ENCODE measurements at places on chromosomes 3 and 15.

GRCh38 chr15:49223536-49224274, 53.7 kb downstream of the GALK2 start:
- no peak for DNase-seq

DNA sequence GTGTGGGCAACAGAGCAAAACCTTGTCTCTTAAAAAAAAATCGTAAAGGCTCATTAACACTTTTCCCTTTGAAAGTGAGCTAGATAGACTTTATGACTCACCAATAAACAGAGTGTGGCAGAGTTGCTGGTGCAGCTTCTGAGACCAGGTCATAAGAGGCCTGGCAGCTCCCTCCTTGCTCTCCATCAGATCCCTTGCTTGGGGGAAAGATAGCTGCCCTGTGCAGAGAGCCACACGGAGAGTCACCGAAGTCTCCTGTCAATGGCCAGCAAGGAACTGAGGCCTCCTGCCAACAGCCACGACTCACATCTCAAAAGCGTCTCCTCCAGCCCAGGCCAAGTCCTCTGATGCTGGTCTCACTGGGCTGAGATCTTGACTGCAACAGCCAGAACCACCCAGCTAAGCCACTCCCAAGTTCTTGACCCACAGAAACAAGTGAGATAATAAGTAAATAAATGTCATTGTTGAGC, 8.7 kb upstream of the GP9 start:
- DNase-seq: no peak

- no peak for DNase-seq
Measured at GRCh38 chr3:192212979-192213378, 514.4 kb downstream of the FGF12 start.

- DNase-seq: no peak
Measured at GRCh38 chr15:49387471-49387870, 35.6 kb upstream of the FGF7 start.

DNA sequence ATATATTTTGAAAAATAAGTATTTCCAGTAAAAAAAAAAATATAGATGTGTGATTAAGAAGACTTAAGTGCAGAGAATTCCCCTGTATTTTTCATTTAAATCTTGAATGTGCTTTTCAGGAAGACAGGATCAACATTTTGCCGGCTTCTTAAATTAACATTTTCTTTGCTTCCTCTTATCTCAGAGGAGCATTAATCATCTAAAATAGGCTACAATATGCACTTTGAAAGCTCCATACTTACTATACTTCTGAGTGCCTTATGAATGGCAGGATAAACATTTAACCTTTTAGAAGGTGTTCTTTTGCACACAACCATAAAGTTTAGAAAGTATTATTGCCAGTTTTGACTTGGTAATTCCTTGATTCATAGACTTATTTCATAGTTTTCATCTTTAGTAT, 164.3 kb downstream of the ECT2 start:
- DNase-seq: no peak

GRCh38 chr3:113532698-113533533, 561 bp downstream of the SIDT1 start:
- no peak for DNase-seq

GRCh38 chr3:133629146-133629545, 32.6 kb downstream of the TOPBP1 start:
- no peak for DNase-seq

DNA sequence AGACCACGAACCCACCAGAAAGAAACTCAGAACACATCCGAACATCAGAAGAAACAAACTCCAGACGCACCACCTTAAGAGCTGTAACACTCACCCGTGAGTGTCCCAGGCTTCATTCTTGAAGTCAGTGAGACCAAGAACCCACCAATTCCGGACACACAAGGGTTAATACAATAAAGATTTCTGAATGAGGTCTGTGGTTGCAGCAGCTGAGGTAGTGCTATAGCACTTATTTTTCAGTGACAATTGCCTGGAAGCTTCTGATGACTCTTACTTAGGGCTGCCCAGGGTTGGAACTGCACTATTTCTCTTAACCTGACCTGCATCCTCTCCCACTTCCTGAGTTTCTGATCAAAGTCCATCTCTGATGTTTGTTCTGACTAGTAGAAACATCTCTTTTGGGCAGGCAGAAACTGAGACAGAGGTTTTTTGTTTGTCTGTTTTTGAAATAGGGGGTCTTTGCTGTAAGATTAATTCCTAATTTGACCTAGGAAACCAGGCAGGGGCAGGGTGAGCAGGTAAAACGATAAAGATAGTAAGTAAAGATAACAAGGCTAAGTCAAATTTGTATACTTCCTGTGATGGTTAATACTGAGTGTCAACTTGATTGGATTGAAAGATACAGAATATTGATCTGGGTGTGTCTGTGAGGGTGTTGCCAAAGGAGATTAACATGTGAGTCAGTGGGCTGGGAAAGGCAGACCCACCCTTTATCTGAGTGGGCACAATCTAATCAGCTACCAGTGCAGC, 169.1 kb downstream of the GAP43 start:
- DNase-seq: no peak

- DNase-seq: no peak
Measured at GRCh38 chr15:43134157-43134635, 810 bp downstream of the TMEM62 start.

- DNase-seq: no peak
Measured at GRCh38 chr3:195800240-195800639, 11.5 kb downstream of the MUC4 start.

DNA sequence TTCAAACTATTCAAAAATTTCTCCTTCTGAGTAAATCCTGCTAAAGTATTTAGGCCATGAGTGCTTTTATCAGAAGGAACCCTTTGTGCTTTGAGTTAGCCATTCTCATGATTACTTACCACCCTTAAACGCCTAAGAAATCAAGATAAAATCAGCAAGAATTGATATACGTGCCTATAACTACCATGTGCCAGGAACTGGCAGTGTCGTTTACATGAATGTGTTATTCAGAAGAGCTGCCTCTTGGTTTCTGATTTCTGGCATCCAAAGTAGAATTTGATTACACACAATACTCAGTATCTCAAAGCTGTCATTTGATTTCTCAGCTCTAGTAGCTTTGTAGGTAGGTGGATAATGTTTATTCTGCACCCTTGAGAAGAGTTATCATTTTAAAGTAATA, 351.3 kb upstream of the CCDC54 start:
- no peak for DNase-seq

DNA sequence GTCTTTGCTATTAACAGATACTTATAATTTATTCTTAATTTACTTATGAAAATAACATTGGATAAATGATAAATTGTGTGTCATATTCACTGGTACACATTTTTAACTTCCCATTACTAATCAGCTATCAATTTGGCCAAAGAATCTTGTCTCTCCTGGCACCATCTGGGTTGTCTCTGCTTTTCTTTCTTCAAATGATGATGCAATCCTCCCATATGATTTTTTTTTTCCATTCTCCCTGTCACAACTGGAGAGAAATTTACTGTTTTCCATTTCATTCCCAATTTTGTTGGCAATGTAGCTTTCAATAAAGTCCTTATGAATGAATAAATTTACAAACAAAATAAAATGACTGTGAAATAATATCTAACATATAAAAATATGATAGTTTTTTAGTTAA, 743.7 kb upstream of the EPHA6 start:
- no peak for DNase-seq

GRCh38 chr3:139639662-139640061, 38.1 kb downstream of the NMNAT3 start:
- DNase-seq: no peak

DNA sequence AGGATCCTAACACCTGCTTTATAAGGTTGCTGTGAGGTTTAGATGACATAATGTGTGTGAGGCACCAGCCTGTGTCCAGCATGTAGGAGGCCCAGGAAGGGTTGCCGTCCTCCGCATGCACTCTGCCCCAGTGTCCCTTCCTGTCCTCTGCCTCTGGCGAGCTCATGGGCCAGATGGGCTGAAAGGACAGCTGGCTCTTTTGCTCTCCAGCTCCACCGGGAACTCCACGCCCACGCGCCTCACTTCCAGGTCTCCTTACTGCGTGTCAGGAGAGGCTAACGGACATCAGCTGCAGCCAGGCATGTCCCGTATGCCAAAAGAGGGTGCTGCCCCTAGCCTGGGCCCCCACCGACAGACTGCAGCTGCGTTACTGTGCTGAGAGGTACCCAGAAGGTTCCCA, 12.2 kb downstream of the MUC20 start:
- DNase-seq: no peak

- no peak for DNase-seq
Measured at GRCh38 chr3:146682171-146682570, 77.0 kb upstream of the PLSCR5 start.

GRCh38 chr3:171339598-171339997, 120.6 kb downstream of the TNIK start:
- no peak for DNase-seq

DNA sequence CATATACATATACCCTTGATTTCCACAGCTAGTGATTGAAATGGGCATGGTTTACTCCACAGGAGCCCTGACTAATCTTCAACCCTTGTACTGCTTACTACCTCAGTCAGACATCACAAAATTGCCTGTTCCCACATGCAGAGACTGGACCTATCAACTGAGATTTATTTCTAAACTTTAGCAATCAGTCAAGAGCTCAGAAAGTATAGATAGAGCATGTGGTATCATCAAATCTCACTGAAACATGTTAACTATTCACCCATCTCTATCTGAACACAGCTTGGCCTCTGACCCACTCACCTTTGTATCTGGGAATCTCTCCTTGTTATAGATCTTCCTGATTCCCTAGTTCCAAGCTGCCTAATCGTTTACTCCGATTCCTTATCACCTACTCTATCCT, 14.6 kb downstream of the ADAM10 start:
- no peak for DNase-seq

DNA sequence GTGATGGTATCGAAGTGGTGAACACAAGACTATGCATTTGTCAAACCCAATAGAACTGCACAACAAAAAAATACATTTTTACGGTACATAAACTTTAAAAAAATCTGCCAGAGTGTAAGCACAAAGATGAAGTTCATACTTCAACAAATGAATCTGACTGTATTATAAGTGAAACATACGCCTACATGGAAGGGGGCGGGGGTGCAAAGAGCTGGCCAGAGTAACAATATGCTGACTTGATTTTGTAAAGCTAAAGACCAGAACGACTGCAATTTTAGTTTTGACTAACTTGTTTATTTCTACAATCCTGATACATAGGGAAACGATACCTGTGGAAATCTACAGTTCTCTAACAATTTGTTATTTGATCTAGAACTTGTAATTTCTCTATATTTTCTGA, 426.0 kb downstream of the GABRG3 start:
- DNase-seq: no peak

- no peak for DNase-seq
Measured at GRCh38 chr3:46960081-46960701, 16.4 kb downstream of the CCDC12 start.

GRCh38 chr3:127669541-127670228, 3.1 kb upstream of the ABTB1 start:
- DNase-seq: no peak

All from GF-D8 (cell line).